ENCODE measurements at places on chromosomes 12 and 14.

- no peak for DNase-seq
Observed at GRCh38 chr14:54625112-54625511, 58.2 kb downstream of the SAMD4A start.

DNA sequence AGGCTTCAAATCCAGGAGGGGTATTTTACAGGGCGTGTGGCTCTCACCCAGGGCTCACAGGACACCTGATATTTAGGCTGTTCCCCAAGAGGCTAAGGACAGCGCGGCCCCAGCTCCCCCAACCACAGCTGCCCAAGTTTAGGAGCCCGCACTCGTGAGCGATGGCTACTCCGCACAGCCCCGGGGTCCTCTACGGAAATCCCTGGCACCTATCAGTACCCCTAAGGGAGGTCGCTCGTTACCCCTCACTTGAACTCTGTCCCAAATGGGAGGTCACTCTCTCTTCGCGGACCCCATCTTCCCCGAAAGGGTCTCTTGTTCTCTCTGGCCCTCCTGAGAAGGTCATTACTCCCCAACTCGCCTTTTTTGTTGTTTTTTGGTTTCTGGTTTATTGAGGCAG is 708 bp upstream of the P2RX4 start:
- DNase-seq, result no peak

- no peak for DNase-seq
Observed at GRCh38 chr12:112944024-112944690, 5.9 kb downstream of the OAS3 start.

- no peak for DNase-seq
Observed at GRCh38 chr14:47678993-47679392, 3.6 kb upstream of the MDGA2 start.

GRCh38 chr12:49138587-49138986 is 7.4 kb upstream of the TUBA1B start:
- DNase-seq, result no peak

- no peak for DNase-seq
Observed at GRCh38 chr12:52044292-52044983, 6.8 kb upstream of the NR4A1 start.
